ENCODE measurements at places on chromosomes 6 and 20.
A peak's percentile ranks its signal among the peaks of the same experiment; 100 is the strongest.

GRCh38 chr6:90460051-90460450 is 126.8 kb downstream of the MAP3K7 start:
- no peak for DNase-seq

DNA sequence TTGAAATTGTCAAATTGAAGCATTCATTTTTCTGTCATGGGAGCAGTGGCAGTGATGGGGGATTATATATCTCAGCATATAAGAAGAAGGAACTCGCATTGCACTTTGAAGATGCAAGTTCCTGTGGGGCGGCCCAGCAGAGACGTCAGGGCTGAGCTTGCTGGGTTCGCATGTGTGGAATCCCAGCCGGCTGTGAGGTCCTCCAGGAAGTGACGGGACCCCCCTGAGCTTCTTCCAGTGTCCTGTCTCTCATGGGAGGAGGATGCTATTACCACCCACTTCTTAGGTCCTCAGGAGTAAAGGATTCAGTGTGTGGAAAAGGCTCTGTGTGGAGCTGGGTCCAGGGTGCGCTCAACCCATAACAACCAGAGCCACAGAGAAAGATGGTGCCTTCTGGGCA is 201.2 kb downstream of the CDH4 start:
- DNase-seq: no peak

DNA sequence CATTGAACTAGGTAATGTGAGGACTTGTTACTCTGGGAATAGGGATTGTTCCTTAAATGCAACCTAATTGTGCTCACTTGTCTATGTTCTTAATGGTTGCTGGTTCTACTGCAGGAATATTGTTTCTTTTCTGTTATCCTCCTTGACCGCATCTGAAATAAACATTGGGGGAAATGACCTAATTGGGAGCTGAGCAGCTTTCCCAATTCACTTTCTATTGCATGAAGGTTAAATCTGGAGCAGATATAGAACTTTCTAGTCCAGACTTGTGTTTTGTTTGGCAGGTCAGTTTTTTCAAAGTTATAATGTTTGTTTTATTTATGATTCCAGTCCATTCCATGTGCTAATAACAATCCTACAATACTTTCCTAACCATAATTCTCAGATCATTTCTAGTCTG is 981.0 kb upstream of the CITED2 start:
- peak; percentile 63 for DNase-seq

- DNase-seq: no peak
Measured at GRCh38 chr6:141594874-141595273, 537.9 kb upstream of the GJE1 start.

DNA sequence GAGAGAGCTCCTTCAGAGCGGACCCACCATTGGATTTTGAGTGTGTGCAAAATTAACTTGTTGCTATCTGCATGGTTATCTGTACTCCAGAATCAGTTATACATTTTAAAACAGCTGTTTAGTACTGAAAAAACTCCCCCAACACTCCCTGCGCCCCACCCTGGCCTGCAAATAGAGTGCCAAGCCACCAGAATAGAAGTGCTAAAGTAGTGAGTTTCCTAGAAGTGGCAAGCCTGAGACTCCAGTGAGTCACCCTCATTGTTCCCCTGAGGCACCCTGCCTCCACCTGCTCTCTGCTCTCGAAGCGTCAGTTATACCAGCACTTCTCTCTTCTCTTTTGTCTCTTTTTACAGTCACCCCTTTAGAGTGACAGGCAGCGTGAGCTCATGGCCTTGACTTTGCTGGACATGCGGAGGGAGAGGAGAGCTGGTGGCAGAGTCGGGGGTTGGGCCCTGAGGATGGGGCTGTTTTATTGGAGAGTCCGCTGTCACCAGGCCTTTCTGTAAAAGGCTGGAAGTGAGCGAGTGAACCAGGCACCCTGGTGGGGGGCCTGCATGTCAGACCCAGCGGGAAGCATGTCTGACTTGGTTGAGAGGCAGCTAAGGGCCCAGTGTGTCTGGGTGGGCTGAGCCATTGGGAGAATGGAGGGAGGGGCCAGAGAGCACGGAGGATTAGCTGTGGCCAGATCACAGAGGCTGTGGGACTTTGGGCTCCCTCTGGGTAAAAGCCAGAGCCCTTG is 10.4 kb downstream of the IGF2R start:
- DNase-seq: peak; percentile 41
